ENCODE measurements at places on chromosomes 3 and 15.

- no peak for DNase-seq
These were observed 56.8 kb downstream of the GASK1A start for GRCh38 chr3:43035801-43036365.

DNA sequence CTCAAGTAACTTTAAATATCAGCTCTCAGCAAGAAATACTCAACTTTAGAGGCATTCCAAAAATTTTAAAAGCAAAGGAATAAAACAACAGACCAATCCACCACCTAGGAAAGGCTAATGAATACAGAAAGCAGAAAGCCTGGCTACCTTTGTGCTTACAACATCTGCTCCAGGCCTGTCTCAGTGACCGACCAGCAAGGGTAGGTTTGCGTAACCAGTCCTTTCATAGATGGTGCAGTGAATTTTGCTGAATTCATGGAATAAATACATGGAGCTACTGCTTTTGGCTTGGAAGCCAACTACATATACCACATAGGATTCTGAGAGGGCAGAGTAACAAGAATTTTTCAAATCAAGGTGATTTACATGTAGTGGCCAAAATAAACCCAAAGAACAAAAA is 27.2 kb downstream of the ETV5 start:
- no peak for DNase-seq

DNA sequence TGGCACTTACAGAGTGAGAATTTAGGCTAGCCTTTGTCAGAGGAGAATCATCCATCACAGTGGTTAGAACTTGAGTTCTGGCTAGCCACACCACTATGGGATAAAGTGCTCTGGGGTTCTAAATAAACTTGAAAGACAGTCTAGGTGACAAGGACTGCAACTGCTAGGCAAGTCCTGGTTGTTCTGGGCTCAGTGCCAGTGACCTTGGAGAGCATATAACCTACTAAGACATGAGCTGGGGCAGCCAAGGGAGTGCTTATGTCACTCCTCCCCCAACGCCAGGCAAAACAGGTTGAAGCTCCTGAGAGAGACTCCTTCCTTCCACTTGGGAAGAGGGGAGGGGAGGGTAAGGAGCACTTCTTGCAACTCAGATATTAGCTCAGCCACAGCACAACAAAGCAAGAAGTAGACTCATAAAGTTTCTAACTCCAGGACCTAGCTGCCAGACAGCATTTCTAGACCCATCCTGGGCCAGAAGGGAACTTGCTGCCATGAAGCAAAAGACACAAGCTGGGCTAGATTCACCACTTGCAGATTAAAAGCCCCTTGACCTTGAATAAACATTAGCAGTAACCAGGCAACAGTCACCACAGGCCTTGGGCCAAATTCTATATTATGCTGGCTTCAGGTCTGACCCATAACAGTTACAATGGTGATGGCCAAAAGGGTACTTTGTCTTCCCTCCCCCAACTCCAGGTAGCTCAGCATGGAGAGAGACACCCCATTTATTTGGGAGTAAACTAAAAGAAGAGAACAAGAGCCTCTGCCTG is 963.7 kb downstream of the PLOD2 start:
- DNase-seq: no peak

DNA sequence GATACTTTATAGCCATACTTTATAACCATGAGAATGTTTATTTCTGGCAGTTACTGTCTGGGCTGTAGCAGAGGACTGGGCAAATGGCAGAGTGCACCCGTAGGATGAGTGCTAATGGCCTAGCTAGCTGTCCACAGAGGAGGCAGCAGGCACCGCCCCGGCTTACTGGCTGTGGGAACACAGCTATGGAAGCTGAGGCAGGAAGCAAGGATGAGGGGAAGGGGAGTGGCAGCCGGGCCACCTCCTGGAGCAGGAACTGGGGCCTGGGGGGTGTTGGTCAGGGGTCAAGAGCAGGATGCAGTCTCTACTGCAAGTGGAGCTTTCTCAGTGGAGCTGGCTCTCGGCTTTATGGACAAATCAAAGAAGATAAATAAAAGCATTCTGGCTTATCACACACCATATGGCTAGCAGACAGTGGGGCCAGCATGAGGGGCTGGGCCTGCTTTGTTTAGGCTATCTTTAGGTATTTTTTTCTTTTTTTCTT is 316.8 kb upstream of the CTDSPL start:
- DNase-seq: no peak

DNA sequence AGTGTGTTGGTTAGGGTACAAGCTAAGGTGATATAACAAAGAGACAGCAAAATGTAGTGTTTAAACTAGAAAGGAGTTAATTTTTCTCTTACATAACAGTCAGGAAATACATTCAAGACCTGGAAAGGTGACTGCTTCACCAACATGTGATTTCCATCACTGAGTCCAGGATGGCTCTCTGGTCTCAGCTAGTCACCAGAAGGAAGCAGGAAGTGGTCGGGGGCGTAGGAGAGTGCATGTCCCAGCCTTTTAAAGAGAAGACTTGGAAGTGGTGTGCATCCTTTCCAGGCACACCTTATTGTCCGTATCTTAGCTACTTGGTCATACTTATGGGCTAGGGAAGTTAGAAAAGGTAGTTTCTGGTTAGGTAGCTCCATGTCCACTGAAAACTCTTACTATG is 11.1 kb upstream of the UBE2Q2 start:
- no peak for DNase-seq

- DNase-seq: no peak
These were observed 48.7 kb downstream of the FBN1 start for GRCh38 chr15:48596841-48597240.

- peak; percentile 10 for DNase-seq
These were observed 341.7 kb upstream of the UBE2E2 start for GRCh38 chr3:22861426-22861825.

GRCh38 chr3:157285141-157285540 is 125.2 kb upstream of the CCNL1 start:
- no peak for DNase-seq

GRCh38 chr3:58963928-58964503 is 85.8 kb downstream of the CFAP20DC start:
- DNase-seq: no peak

DNA sequence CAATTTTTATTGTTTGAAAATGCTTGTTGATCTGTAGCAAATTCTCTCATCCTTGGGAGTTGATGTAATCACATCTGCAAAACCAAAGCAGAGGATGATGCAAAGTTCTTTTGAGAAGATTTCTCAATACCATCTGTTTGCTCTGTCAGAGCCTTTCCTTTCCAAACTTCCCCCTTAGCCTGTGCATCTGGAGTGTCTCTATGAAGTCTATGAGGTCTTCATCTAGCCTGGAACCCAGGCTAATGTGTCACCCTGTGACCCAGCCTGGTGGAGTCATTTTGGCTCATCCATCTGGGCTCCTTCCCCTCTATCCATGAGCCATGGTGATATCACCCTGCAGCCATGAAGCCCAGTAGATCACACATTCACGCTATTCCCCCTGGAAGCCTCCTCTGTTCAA is 123.2 kb upstream of the SLC7A14 start:
- DNase-seq: peak; percentile 97

GRCh38 chr3:38386992-38387750 is 40.6 kb downstream of the XYLB start:
- no peak for DNase-seq

DNA sequence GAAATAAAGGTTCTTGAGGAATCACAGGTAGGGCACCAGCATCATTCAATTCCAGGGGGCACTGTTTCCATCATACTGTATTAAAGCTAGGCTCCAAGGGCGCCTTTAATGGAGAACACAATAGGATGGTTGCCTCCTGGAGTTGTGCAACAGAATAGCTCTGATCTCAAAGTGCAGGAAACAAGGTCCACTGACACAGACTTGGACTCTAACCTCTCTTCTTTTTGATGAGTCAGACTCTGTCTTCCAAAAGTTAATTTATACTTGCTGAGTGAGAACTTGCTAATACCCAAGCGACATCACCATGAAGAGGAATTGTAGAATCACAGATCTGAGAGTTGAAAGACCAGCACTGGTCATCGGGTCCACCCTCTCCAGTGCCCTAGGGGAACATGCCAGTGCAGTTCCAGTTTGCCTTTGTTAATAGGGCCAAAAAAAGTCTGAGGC is 94.4 kb upstream of the PHLDB2 start:
- peak; percentile 39 for DNase-seq

DNA sequence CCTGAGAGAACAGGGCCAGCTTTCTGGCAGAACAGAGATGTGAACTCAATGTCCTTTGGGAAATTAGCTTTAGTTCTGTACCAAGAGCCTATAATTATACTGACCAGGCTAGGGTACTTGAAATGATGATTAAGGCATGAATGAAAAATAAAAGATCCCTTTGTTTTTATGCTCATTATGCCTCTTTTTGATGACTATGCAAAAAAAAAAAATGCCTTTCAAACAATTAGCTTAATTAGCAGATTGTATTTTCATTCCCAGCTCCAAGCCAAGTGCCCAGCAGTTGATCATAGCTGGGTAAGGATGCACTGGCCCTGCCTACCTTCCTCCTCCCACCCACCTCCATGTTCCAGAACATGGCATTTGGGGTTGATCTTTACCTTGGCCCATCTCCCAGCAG is 56.8 kb downstream of the LYZL4 start:
- no peak for DNase-seq

DNA sequence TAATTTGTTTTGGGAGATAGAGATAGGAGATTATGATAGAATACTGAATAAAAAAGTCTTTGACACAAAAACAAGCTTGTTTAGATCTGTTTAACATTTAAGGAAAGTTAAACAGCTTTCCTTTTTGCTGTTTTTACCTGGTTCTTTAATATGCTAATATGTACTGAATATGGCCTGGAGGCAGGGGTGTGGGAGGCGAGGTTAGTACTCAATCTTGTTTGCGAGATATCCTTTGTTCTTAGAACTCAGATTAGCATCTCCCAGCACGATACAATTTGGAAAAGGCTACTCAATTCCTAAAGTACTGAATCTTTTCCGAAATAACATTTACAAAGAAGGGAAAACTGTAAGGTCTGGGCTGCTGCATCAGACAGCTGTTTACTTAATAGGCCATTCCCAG is 40.8 kb upstream of the ST3GAL6 start:
- DNase-seq: no peak

DNA sequence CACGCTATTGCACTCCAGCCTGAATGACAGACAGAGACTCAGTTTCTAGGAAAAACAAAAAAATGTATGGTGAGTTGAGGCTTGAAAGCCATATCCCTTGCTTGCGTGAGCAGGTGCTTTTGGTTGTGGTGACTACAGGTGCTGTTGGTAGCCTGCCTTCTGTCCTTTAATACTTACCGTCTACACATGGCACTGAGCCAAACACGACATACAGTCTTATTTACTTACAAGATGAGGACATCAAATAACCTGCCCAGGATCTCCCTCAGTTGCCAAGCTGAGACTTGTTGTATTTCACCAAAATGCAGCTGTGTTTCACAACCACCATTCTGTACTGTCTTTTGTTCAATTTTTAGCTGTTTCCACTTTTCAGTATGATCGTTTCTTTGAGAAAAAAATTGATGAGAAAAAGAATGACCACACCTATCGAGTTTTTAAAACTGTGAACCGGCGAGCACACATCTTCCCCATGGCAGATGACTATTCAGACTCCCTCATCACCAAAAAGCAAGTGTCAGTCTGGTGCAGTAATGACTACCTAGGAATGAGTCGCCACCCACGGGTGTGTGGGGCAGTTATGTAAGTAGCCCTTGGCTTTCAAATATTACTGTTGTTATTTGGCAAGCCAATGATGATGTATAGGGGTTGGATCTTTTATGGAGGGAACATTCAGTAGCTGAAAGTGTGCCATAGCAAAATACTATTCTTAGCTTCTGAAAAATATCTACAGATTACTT is 6.5 kb downstream of the ALAS1 start:
- DNase-seq: peak; percentile 61

- DNase-seq: no peak
These were observed 127.8 kb downstream of the ABI3BP start for GRCh38 chr3:100865442-100865841.

GRCh38 chr15:39830166-39830565 is 47.5 kb upstream of the FSIP1 start:
- no peak for DNase-seq

GRCh38 chr3:14775563-14775962 is 43.2 kb upstream of the FGD5 start:
- no peak for DNase-seq

GRCh38 chr15:50344006-50344464 is 11.0 kb downstream of the GABPB1 start:
- DNase-seq: no peak

- DNase-seq: no peak
These were observed 11.9 kb downstream of the RAB27A start for GRCh38 chr15:55277715-55278114.

Data from foreskin keratinocyte (primary cell).